ENCODE measurements at places on chromosomes 13 and 19.

- no peak for DNase-seq
Observed at GRCh38 chr13:25886438-25887214, 165.2 kb downstream of the SHISA2 start.

- peak; percentile 40 for DNase-seq
Observed at GRCh38 chr19:2567996-2568395, 92.1 kb downstream of the GADD45B start.

GRCh38 chr13:113815151-113816058 is 48.5 kb downstream of the GAS6 start:
- peak; percentile 92 for DNase-seq

DNA sequence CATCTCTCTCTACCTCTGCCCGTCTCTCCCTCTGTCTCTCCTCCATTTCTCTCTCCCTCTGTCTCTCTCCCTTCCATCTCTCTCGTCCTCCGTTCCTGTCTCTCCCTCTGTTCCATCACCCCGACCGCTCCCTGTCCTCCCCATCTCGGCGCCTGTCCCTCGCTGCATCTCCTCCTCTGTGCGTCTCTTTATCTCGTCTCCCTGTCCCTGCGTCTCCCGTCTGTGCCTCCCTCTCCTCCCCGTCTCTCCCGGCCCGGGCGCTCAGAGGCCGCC is 4.6 kb downstream of the GRIN2D start:
- DNase-seq, result no peak

DNA sequence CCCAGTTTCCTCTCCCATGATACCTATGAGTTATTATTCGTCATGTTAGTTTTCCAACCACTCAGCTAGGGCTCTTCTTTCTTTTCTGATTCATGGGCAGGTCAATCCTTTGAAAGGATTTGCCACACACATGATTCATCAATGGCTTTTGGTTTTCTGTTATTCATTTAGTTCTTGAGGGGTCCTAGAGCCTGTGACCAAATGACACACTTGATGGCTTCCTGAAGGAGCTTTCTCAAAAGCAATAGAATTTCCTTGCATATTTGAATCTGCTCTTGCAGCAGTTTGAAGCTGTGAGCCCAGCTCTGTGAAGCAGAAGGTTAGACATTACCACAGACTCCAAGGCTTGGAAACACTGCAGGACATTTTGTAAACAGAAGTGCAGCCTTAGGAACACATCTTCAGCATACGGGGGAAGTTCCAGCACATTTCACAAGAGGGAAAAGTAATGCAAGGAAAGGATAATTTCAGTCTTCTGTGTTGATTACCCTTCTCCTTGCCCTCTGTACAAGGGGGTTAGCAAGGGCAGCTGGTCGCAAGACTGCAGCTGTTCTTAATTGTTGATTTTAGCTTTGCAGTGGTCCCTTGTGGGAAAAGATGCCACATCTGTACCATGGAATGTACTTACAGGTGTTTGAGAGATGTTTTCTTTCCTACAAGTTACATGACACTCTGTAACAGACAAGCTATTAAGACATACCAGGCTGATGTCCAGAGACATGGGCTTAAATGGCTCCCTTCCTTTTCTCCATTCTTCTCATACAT is 338.6 kb downstream of the KCNRG start:
- no peak for DNase-seq
